ENCODE measurements at places on chromosomes 2 and 18. TPM values are rescaled to one million over a fixed set of nuclear protein-coding genes. Genes with fewer than 3 reads are reported as not detected.

Gene PPP1R1C
- polyA plus RNA-seq: not detected

- H3K36me3 ChIP-seq: peaks cover 50% of the 10 kb centered on the region
- H3K4me1 ChIP-seq: no peaks in the 10 kb centered on the region
- no peak for DNase-seq
- no peak overlapping the region for H3K27ac ChIP-seq
Measured at GRCh38 chr18:35303610-35304009, 13.6 kb upstream of the ZSCAN30 start.

GRCh38 chr2:8671802-8672201, 10.1 kb upstream of the ID2 start:
- H3K27me3 ChIP-seq: peaks cover 44% of the 10 kb centered on the region
- no peaks in the 10 kb centered on the region for H3K4me1 ChIP-seq
- no peak overlapping the region for H3K27ac ChIP-seq

GRCh38 chr2:207049122-207049521, 109.8 kb downstream of the CPO start:
- H3K27me3 ChIP-seq: peaks cover 13% of the 10 kb centered on the region
- H3K4me1 ChIP-seq: peaks cover 9% of the 10 kb centered on the region
- H3K36me3 ChIP-seq: peaks cover 7% of the 10 kb centered on the region
- no peak for DNase-seq
- H3K27ac ChIP-seq: no peak overlapping the region

Gene CPLX4
- not detected for polyA plus RNA-seq

Gene KIF3C
- 0.48 TPM for polyA plus RNA-seq

DNA sequence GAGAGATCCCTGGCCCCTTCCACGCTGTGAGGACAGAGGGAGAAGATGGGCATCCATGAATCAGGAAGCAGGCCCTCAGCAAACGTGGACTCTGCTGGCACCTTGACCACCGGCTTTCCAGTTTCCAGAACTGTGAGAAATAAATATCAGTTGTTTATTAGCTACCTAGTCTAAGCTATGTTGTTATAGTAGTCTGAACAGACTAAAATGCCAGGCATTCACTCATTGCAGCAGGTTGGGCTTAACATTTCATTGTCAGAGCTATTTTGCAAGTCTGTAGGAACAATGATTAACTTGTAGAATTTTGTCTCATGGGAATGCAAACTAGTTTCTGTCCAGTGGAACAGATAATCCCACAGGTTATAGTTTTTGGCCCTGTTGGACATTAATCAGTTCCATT, 24.8 kb upstream of the TBC1D8 start:
- H3K4me1 ChIP-seq: peaks cover 21% of the 10 kb centered on the region
- H3K4me3 ChIP-seq: no peak overlapping the region
- no peak overlapping the region for H3K27ac ChIP-seq
- no peak for DNase-seq
- H3K36me3 ChIP-seq: peaks cover 9% of the 10 kb centered on the region

Gene FOXD4L1
- not detected for polyA plus RNA-seq

DNA sequence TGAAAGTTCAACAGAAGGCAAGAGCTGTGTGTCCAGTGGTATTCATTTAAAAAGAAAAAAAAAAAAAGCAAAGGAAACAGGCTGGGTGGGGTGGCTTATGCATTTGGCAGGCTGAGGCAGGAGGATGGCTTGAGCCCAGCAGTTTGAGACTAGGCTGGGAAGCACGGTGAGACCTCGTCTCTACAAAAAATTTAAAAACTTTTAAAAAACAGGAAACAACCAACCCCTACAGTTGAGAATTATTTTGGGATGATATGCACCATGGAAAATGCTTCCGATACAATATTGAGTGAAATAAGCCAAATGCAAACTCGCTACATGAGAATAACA, 31.2 kb downstream of the PTPN18 start:
- DNase-seq: no peak
- H3K4me1 ChIP-seq: peaks cover 52% of the 10 kb centered on the region
- H3K4me3 ChIP-seq: no peak overlapping the region
- peaks cover 3% of the 10 kb centered on the region for H3K36me3 ChIP-seq
- H3K27me3 ChIP-seq: no peaks in the 10 kb centered on the region
- H3K27ac ChIP-seq: peak overlapping the region; percentile 76

DNA sequence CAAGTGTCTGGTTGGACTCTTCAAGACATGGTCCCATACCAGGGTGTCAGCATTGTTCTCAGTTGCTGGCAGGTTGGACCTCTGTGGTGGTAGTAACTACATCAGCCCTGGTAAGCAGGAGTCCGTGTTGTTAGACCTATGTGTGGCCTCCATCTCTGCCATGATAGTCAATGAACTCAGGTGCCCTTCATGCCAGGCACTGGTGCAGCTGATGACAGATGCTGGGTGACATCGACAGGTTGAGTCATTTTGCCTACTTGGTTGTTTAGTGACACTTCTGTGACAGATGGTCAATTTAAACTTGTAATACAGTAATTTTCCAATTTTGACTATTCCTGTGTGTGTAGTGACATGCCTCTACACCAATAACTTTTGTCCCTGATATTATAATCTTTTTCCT, 189.7 kb downstream of the SP3 start:
- no peaks in the 10 kb centered on the region for H3K36me3 ChIP-seq
- no peak for DNase-seq
- H3K4me1 ChIP-seq: no peaks in the 10 kb centered on the region
- H3K27me3 ChIP-seq: peaks cover 20% of the 10 kb centered on the region

- DNase-seq: no peak
- no peak overlapping the region for H3K4me3 ChIP-seq
- H3K36me3 ChIP-seq: no peaks in the 10 kb centered on the region
- H3K4me1 ChIP-seq: no peaks in the 10 kb centered on the region
- H3K27ac ChIP-seq: no peak overlapping the region
Measured at GRCh38 chr2:133194362-133194655, 374.0 kb downstream of the NCKAP5 start.

Gene SNTG2
- 3.8 TPM for polyA plus RNA-seq

- no peaks in the 10 kb centered on the region for H3K36me3 ChIP-seq
- DNase-seq: no peak
- no peak overlapping the region for H3K4me3 ChIP-seq
- no peaks in the 10 kb centered on the region for H3K4me1 ChIP-seq
- H3K27me3 ChIP-seq: peaks cover 17% of the 10 kb centered on the region
- H3K27ac ChIP-seq: no peak overlapping the region
Measured at GRCh38 chr18:44080054-44080453, 600.6 kb upstream of the SETBP1 start.

GRCh38 chr2:86066007-86066578, 39.6 kb downstream of the POLR1A start:
- H3K27me3 ChIP-seq: no peaks in the 10 kb centered on the region
- no peak for DNase-seq
- peaks cover 7% of the 10 kb centered on the region for H3K4me1 ChIP-seq

- H3K27ac ChIP-seq: no peak overlapping the region
- H3K36me3 ChIP-seq: no peaks in the 10 kb centered on the region
- DNase-seq: no peak
- no peaks in the 10 kb centered on the region for H3K27me3 ChIP-seq
- H3K4me1 ChIP-seq: no peaks in the 10 kb centered on the region
Measured at GRCh38 chr2:183606718-183607085, 482.5 kb downstream of the NUP35 start.

Gene TBR1
- not detected for polyA plus RNA-seq

DNA sequence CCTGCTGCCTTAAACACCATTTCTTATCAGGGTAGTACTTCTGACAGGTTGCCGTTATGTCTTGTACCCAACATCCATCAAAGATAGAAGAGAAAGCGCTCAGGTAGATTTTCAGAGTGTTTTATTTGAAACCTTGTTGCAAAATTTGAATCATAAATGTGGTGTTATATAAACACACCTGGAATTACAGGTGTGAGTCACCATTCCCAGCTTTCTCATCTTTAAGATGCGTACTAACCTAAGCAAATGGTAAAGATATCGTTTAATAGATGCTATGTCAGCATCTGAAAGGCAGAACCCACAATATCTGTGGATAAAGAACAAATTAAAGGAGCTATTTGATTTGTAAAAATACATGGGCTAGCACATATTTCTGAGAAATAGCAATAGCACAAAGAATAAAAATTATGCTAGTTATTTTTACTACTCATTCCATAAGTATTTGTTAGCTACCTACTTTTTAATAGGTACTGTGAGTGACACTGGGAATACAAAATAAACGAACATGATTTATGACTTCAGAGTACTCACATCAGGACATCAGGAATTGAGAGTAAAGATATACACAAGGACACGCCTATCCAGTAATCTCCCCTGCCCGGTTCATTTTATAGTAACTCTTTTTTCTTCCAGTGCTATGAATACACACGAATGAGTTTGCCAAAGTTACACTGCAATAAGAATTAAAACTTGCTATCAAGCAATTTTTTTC, 193.8 kb downstream of the RBM43 start:
- no peaks in the 10 kb centered on the region for H3K36me3 ChIP-seq
- H3K4me1 ChIP-seq: no peaks in the 10 kb centered on the region
- H3K4me3 ChIP-seq: no peak overlapping the region
- H3K27ac ChIP-seq: no peak overlapping the region
- DNase-seq: no peak

DNA sequence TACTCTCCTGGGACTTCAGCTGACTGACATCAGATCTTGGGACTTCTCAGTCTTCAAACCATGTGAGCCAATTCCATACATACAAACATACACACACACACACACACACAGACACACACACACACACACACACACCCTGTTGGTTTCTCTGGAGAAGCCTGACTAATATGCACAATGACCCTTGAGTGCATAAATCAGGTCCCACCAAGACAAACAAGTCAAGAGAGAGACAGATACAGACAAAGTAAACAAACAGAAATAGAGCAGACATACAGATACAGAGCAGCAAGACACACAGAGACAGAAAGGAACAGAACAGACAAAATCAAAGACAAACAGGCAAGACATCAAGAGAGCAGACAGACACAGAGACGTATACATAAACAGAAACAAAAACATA, 43.8 kb upstream of the DDX18 start:
- H3K27me3 ChIP-seq: peaks cover 32% of the 10 kb centered on the region
- no peak for DNase-seq
- H3K4me3 ChIP-seq: no peak overlapping the region

Gene ITGA6
- 0.52 TPM for polyA plus RNA-seq

DNA sequence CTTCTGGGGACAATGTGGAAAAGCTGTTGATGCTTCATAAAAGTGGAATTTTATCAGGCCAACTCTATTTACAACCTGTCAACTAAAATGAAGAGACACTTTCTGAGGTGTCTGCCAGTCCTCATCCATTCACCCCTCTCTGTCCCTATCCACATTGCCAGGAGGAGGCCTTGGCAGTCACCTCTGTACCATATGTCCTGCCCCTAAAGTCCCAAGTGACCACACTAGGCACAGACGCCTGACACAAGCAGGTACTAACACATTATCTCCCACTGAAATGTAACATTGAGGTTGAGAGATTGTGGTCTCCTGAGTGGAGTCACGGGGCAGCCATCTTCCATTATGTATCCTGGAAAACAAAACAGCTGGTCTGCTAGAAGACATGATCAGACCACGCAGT, 71.4 kb downstream of the OSBPL1A start:
- no peak overlapping the region for H3K27ac ChIP-seq
- no peaks in the 10 kb centered on the region for H3K36me3 ChIP-seq
- H3K4me3 ChIP-seq: no peak overlapping the region
- no peaks in the 10 kb centered on the region for H3K27me3 ChIP-seq

Gene TTC39C
- polyA plus RNA-seq: 21.9 TPM

Gene CCDC121
- 1.8 TPM for polyA plus RNA-seq

DNA sequence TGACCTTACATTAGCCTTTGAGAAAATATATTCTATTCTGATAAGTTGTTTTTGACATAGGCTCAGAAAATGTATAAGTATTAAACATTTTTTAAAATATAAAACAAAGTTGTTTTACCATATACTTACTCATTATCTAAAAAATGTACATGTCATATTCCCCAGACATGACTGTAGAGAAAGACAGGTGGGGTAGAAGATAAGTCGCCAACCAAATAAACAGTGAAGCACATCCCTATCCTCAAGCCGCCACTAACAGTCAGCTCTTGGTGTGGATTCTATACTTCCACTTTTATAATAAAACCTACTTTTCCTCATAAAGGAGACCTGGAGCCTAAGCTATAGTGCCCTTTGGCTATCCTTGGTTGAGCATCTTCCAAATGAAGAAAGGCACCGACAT, 26.4 kb downstream of the GDF7 start:
- H3K4me3 ChIP-seq: no peak overlapping the region
- no peak for DNase-seq
- H3K27me3 ChIP-seq: no peaks in the 10 kb centered on the region

DNA sequence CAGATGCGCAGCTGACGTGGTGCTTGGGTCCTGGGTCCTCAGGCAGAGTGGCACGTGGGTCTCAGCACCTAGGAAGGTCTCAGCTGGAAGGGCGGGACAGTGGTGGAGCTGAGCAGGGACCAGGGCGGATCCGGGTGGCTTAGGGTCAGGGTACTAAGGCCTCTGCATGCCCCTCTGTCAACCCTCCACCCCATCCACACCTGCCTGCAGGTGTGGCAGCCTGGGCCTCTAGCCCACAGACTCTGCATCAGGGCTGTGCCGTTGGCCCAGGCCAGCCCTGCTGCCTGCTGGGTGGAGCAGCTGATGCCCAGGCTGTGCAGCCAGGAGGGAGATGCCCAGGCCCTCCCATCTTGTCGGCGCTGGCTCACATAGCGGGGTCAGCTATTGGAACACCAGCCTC, 24.6 kb upstream of the OTOS start:
- no peak overlapping the region for H3K4me3 ChIP-seq
- peaks cover 11% of the 10 kb centered on the region for H3K27me3 ChIP-seq
- DNase-seq: no peak
- H3K27ac ChIP-seq: no peak overlapping the region
- no peaks in the 10 kb centered on the region for H3K4me1 ChIP-seq

DNA sequence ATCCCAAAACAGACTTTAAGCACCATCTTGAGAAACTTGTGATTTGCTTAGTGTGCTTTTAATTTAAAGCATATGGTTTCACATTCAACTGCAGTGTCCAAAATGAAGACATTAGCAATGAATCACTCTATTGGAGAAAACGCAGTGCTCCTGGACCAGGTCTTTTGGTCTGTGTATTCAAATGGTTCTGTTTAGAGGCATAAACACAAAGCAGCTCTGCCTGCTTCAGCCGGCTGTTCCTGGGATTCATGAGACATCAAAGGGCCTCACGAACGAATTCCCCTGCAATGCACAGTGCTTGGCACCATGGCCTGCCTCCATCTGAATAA, 117.1 kb upstream of the SP5 start:
- H3K27me3 ChIP-seq: peaks cover 13% of the 10 kb centered on the region
- H3K4me3 ChIP-seq: no peak overlapping the region
- H3K27ac ChIP-seq: no peak overlapping the region
- no peaks in the 10 kb centered on the region for H3K36me3 ChIP-seq
- no peaks in the 10 kb centered on the region for H3K4me1 ChIP-seq

- H3K4me3 ChIP-seq: no peak overlapping the region
- H3K27me3 ChIP-seq: no peaks in the 10 kb centered on the region
Measured at GRCh38 chr18:22841840-22842239, 91.3 kb upstream of the RBBP8 start.

DNA sequence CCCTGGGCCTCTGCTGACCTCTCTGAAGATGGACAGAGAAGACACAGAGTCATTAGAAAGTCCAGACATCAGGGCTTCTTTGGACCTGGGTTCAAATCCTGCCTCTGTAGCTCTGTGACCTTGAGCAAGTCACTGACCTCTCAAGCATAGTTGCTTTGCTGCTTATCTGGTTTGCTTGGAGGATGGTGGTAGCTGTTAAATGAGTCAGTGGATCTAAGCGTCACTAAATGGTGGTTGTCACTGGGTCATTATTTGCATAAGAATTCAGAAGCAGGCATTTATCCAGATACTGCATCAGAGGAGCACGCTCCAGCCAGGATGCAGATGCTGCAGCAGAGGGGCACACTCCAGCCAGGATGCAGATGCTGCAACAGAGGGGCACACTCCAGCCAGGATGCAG, 229.2 kb downstream of the GLI2 start:
- no peaks in the 10 kb centered on the region for H3K36me3 ChIP-seq
- no peaks in the 10 kb centered on the region for H3K4me1 ChIP-seq
- H3K4me3 ChIP-seq: no peak overlapping the region
- no peaks in the 10 kb centered on the region for H3K27me3 ChIP-seq
- H3K27ac ChIP-seq: no peak overlapping the region
